Large intestine (tissue), 12 donors: ENCODE measurements at places on chromosomes 12 and 14. TPM values are rescaled to one million over a fixed set of nuclear protein-coding genes. Genes with fewer than 3 reads are reported as not detected.
A peak's percentile ranks its signal among the peaks of the same experiment; 100 is the strongest.

- no peak for DNase-seq
These were observed 132.4 kb downstream of the ZFP36L1 start for GRCh38 chr14:68660495-68660894.

- peak; percentile 36 for DNase-seq
These were observed 165.1 kb upstream of the AMIGO2 start for GRCh38 chr12:47244835-47245234.

GRCh38 chr12:124536641-124537040 is 30.8 kb downstream of the NCOR2 start:
- no peak for DNase-seq

Gene KRT86
- polyA plus RNA-seq = 0.97 TPM

DNA sequence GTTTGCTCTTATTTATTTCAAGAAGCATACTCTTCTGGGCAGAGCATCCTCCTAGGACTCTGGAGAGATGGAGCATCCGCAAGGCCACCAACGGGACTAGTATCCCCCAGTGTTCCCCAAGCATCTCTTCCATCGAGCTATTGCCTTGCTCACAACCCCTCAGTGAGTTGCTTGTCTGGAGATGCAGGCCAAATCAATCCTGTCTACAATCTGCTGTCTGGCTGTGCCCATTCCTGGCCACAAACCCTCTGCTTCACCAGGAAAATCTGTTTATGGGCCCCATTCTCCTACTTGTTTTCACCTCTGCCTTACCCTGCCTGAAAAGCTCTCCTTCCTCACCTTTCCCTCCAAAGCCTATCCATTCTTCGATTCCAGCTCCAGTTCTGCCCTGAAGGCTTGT is 219.2 kb downstream of the CACNA1C start:
- DNase-seq = no peak

GRCh38 chr12:116538076-116538591 is 21.0 kb upstream of the MAP1LC3B2 start:
- no peak for DNase-seq

GRCh38 chr12:83161456-83161855 is 474.8 kb downstream of the TMTC2 start:
- DNase-seq = no peak

DNA sequence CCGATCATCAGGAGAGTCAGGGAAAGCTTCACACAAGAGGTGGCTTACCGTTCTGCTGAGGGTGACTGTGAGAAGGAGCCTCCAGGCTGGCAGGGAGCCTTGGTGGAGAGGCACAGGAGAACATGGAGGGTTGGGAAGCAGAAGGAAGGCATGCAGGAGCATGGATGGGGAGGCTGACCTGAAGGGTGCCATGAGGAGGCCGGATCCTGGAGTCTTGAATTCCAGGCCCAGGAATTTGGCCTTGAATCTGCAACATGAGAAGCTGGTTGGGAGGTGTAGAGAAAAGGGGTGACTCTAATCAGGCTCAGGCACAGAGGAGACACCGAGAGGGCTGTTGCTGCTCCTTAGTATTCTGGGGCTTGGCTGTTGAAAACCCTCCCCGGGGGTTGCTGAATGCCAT is 130.2 kb downstream of the PELI2 start:
- DNase-seq = no peak

DNA sequence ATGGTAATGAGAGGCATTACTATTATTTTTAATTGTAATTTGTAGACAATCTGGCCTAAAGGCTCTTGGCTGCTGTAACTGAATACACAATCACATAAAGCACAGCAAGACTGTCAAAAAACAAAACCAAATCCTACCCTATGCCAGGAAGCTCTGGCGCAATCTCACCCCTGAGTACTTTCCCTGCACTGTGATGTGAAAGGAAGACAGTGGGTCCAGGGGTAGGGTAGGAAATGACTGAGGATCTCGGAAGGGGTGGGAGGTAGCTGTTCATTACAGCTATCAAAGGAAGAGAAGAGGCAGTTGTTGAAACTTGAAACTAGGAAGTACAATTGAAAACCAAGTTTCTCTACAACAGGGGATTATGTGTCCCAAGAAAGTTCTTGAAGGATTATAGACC is 202.8 kb downstream of the ANO2 start:
- no peak for DNase-seq

GRCh38 chr14:31190717-31191263 is 16.8 kb downstream of the HECTD1 start:
- no peak for DNase-seq

GRCh38 chr12:14691560-14691959 is 4.8 kb downstream of the GUCY2C start:
- no peak for DNase-seq

GRCh38 chr14:84555493-84555892 is 974.5 kb upstream of the FLRT2 start:
- no peak for DNase-seq
